ENCODE measurements at places on chromosomes 2 and 18.
A peak's percentile ranks its signal among the peaks of the same experiment; 100 is the strongest.

GRCh38 chr2:176385219-176385759 is 116.0 kb downstream of the MTX2 start:
- DNase-seq = no peak

DNA sequence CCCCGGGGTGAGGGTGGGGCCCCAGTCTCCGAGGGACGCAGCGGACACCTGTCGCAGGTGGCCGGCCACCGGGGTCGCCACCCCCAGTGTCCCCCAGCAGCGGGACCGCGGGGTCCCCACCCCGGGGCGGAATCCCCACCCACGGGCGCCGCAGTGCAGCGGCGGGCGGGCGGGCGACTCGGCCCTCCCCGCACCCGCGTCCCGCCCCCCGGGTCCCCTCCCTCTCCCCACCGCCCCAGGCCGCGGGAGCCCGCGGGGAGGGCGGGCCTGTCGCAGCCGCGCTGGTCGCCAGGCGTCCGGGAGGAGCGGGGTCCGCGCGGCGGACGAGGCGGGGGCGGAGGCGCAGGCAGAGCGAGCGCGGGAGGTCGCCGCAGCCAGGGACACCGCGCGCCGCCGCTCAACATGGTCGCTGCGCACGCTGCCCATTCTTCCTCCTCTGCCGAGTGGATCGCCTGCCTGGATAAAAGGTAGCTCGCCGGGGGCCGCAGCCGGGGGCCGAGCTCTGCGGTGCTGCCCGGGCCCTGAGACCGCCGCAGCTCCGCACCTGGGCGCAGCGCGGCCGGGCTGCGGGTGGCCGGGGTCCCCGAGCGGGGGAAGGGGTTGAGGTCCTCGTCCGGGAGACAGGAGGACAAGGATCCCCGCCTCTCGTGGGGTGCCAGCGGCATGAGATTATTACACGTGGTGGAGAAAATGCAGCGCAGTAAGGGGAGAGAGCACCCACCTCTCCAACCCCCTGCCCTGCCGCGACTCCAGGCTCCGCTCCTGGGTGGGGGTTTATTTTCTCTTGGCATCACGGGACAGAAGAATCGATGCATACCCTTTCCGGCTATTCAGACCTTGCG is at the start of gene RAPGEF4:
Gene RAPGEF4 (plus strand): TSS at position 264 of the 842 bp plus-strand sequence. CDS start 139 bp downstream, at position 403.
- peak; percentile 40 for DNase-seq

- DNase-seq = peak; percentile 58
These were observed 52.4 kb downstream of the STK39 start for GRCh38 chr2:168194784-168195522.

DNA sequence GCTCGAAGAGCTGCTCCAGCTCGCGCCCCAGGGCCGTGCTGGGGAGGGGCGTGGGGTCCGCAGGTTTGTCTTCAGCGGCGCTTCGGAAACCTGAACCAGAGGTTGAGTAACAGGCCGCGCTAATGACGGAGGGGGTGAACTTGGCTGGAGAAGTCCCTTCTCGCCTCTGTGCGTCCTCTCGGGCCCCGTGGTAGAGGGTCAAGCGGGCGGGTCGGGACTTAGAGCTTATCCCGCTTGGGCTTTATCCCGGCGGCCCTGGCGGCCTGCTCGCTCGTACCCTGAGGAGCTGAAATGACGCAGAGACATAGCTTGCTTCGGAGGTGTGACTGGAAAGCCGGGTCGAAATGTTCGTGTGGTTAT is 479 bp downstream of the RNMT start:
- DNase-seq = peak; percentile 31
